IPS DF 6.9 (cell line): ENCODE measurements at places on chromosomes 7 and 10.
A peak's percentile ranks its signal among the peaks of the same experiment; 100 is the strongest.

DNA sequence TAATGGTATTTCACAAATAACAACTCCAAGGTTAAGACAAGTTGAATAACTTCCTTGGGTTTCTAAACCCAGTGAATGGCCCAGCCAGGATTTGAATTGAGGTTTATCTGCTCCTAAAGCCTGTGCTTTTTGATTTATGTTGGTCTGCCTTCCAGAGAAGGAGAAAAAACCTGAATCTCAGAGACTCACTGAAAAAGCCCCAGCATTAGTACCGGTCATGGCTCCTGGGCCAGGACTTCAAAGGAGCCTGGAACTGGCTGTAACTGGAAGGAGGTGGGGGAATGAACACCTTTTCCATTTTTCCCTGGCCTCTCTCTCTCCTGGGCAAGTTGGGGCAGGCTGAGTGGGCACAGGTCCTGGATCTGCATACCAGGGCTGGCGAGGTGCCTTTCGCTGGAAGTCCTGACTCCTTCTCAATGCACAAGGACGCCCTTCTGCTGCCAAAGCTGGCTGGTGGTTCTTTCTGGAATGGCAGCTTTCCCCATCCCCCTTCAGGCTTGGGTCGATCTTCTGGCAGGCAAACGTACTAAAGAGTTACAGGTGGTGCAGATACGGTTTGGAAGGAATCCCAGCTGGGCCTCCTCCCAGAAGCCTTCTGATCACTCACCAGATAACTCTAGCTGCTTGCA, 268.2 kb downstream of the PTEN start:
- DNase-seq = no peak

DNA sequence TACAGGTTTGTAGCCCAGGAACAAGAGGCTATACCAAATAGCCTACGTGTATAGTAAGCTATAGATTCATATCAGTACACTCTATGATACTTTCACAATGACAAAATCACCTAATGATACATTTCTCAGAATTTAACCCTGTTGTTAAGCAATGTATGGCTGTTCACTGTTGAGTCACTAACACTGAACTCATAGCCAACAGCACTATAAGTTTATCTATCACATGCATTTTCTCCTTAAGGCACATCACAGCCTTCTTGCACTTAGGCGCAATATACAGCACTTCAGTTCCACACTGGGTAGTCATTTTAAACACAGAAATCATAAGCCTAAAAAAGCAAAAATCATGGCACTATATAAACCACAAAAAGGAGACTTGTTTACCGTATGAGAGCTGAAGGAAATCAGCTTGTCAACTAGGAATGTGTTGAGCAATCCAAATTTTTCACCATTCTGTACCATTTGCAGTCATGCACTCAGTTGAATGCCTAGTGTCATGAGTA, 45.6 kb downstream of the ZNF438 start:
- DNase-seq = no peak

GRCh38 chr7:27143023-27143949, at the start of gene HOXA5:
Gene HOXA5, minus strand, starts transcription at chr7:27143681. Its CDS starts 74 bp downstream, at chr7:27143607.
- DNase-seq = peak; percentile 70

DNA sequence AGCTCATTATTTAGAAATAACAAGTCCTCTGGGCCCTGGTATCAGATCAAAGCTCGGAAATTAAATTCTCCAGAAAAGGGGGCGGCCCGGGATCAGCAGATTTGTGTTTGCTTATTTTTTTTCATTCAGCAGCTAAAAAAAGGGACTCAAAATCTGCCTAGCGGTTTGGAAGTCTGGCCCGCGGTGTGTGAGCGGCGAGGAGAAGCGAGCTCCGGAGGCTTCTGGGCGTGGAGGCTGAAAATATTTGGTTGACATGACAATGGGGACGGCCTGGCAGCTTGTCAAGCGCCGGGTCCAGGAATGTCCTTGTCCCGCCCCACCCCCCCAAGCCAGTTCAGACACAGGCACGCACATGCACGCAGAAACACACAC, 43.4 kb downstream of the FOXL3 start:
- no peak for DNase-seq

DNA sequence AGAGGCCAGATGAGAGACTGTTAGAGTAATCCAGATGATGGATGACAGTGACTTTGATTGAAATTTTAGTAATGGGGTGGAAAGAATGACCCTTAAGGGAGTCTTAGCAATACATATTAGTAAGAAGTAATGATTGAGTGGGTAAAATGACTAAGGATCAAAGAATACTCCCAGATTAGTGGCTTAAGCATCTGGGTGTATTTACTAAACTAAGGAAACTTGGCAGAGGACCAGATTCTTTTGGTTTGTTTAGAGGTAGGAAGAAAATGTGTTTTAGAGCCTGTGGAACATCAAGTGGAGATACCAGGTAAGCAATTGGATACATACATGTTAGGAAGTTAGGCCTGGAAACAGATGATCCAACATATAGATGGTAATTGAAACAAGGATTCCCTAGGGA, 58.8 kb upstream of the ADRA2A start:
- DNase-seq = no peak

- DNase-seq = no peak
These were observed 2.0 kb upstream of the NRAP start for GRCh38 chr10:113665806-113666354.

DNA sequence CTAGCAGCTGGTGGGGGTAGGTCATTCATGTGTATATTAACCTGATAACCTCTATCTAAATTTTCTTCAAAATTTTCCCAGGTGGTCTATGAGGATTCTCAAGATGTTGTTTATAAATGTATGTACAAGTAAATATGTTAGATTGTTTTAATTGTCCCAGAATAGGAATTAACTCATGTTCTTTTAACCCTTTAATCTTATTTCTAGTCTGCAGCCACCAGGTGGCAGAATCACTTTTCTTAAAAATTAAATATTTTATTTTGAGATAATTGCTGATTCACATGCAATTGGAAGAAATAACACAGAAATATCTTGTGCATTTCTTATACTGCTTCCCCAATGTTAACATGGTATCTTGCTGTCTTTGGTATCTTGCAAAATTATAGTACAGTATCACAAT, 589.5 kb downstream of the ARL4A start:
- no peak for DNase-seq

DNA sequence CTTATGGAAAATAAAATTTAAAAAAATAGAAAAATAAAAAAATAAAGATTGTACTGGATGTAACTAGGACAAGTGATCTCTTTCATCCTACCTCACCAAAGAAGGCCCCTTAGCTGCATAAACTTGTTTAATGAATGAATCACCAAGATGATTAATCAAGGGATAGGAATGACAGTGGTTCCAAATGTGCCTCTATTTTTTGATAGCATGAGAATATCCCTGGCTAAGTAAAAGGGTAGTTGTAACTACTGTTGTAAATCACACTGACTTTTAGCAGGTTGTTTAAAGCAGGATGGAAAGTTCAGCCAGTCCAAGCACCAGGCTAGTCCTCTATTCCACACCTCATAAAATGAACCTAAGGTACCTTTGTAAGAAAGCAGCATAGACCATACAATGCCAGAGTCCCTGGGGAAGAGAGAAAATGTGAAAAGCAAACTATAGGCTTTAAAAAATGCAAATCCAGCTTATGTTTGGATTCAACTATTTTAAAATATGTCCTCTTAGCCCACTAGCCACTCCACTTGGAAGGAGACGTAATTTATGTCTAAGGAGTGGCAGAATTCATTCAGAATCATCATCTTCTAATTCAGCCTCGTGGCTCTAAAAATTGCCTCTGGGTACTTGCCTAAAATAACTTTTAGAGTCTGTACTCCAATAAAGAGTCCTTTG, 126.8 kb downstream of the SKIDA1 start:
- DNase-seq = no peak

DNA sequence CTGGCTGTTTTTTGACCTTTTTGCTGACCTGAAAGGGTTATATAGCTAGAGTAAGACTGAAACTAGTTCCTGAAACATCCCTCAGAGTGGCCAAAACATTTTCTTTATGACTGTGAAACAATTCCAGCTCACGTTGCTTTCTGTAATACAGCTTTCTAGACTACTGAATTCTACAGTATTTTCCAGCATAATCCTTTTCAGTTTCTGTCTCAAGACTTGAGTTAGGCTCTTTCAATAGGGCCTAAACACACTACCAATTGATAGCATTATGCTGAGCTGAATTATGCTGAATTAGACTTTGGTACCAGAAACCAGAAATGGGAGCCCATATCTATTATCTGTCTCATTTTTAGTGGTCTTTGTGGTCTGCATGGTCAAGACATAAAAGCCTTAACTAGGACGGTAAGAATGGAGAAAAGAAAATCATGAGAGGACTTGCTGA, 72.6 kb downstream of the EPDR1 start:
- DNase-seq = no peak

DNA sequence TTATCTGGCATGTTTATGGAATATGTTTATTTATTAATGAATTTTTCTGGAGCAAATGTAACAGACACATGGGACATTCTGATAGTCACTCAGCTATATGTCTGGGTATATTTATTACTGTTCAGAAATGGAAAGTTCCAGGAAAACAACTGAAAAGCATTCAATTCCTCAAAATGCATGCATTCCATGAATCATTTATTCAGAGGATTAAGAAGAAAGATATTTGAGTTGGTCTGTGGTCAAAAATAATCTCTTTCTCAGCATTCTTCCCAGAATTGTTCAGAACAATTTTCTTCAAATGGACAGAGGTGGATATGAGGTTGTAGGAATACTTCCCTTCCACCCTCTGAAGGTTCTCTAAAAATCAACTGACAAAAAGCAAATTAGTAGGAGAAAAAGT, 97.6 kb upstream of the ITGB1 start:
- no peak for DNase-seq

- DNase-seq = no peak
These were observed 822 bp downstream of the SAMD9L start for GRCh38 chr7:93147363-93147762.

GRCh38 chr10:69850440-69850839, 48.7 kb downstream of the COL13A1 start:
- DNase-seq = no peak

GRCh38 chr10:25895856-25896255, 38.2 kb upstream of the MYO3A start:
- DNase-seq = no peak

DNA sequence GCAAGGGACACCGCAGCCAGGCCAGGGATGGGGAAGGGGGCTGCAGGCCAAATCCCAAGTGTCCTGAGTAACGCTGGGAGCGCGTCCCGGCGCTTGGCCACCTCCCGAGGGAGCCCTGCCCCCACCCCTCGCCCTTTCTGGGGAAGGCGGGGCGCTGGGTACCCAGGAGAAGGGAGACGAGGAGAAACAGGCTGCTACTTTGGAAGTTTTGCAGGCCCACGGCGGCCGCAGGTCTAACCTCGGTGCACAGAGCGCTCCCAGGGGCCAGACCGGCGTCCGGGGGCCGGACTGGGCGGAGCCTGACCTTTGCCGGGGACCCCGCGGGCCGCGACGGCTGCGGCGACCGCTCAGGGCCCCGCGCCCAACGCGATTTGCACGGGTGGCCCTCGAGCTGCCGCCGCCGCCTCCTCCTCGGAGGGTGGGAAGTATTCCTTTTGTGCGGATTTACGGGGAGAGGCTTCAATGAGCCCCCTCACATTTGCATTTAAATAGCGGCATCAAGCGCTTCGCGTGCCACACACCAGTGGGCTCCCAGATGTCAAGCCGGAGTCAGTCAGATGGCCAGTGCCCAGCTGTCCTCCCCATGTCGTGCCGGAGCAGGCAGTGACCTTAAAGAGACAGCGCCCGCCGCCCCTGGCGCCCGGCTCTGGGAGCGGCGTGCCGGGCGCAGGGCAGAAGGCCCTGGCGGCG, 3.0 kb upstream of the EBF3 start:
- no peak for DNase-seq

DNA sequence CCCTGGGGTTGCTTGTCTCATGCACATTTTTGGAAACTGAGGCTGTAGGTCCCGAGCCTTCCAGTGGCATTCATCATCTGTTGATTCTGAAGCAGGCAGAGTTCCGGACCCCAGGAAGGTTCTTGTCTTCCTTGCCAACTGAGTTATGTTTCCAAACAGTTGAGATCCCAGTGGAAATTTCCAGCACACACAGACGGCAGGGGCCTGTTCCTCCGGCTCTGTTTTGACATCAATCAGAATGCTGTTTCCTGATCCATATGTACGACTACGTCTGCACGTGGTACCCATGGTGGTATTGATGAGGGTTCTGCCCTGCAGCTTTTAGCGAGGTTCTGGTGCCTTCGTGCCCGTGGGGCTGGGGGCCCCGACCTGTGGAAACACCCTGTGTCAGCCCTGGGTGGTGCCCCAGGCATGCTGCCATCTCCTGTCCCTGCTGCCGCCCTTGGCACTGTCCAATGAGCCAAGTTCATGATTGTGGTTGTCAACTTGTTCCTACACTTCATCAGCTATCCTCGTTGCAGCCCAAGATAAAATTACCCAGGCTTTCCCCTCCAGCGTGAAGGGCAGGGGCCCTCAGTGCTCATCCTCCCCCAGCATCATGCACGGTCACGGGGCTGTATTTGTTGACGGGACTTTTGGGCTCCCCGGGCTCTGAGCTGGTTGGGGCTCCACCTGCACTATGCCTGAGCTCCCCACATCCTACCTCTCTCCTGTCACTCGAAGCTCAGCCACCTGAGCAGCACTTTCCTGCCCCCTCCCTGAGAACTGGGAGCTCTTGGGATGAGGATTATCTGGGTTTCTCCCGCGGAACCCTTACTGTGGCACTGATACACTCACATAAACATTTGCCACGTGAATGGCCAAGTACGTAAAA, 7.8 kb upstream of the DPYSL4 start:
- no peak for DNase-seq

- no peak for DNase-seq
These were observed 393.6 kb downstream of the CNTNAP2 start for GRCh38 chr7:146510088-146510680.

GRCh38 chr10:85318809-85319807, 990.7 kb downstream of the CCSER2 start:
- no peak for DNase-seq

DNA sequence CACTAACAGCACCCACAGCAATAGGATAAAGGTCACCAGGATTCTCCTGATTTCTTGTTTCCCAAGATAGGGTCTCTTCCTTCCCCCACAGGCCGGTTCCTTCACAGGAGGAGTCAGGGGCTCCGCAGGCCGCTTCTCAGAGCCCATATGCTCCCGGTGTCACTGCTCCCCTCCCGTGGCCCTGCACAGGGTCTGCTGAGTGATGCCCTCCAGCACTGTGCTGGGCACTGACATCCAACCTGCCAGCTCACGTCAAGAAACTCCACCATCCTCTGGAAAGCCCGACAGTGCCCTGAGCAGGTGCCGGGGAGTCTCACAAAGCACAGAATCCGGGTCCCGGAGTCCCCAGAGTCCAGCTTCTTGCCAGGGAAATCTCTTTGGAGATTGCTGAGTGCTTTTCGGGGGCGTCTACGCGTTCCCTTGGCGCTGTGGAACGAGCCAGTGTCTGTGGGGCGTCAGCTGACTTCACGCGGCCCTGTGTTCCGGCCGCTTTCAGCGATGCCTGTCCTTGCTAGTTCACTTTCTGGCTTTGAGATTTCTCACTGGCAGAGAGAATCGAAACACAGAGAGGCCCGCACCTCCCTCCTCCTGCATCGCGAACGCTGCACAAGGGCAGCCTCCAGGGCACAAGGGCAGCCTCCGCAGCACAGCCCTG, 567.5 kb downstream of the DNAJB6 start:
- no peak for DNase-seq
